ENCODE measurements at places on chromosomes 2 and 18.

DNA sequence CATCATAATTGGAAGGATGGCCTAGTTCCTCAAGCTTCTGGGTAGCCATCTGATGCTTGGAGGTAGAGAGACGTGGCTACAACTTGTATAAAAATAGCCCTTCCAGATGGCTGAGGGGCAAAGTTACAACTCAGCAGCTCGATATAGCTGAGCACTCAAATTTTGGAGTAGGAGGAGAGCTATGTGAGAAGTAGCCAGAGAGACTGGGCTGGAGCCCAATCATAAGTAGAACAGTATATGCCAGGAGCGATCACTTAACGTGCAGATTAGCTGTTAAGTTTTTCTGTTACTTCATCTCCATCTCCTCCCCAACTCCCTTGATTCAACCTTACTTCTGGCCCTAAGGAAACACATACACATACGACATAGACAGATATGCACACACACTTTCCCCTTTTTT, 28.8 kb downstream of the CNRIP1 start:
- no peak for DNase-seq

- no peak for DNase-seq
Observed at GRCh38 chr2:120237491-120237902, 14.3 kb upstream of the TMEM185B start.

GRCh38 chr2:169598982-169599381, 14.8 kb downstream of the PPIG start:
- DNase-seq: no peak

DNA sequence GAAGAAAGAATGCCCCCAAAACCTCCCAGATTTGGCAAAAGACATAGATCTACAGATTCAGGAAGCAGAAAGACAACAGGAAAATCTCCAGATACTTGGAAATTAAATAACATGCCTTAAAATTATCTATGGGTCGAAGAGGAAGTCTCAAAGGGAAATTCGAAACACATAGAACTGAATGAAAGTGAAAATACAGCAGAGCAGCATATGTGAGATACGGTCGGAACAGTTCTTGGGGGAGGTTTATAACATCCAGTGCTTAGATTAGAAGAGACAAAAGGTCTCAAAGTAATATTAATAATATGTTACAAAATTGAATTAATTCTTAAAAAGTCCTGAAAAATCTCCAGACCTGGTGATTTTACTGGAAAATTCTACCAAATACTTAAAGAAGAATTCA, 14.3 kb downstream of the KCNG2 start:
- DNase-seq: no peak

DNA sequence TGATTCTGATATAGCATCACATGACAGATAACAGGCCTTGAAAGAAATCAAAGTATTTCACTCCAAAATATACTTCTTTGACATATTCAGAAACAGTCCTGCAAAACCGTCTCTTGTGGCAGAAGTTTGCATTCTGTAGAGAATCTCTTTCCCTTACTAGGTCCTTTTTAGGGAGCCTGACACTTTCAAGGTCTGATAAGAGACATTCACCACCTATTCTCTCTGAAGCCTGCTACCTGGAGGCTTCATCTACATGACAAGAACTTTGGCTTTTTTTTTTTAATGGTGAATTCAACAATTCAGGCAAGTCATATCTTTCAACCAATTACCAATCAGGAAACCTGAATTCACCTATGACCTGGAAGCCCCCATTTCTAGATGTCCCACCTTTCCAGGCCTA, 83.8 kb downstream of the CCDC178 start:
- DNase-seq: no peak

GRCh38 chr2:237639052-237639835, 11.9 kb downstream of the LRRFIP1 start:
- no peak for DNase-seq

GRCh38 chr18:74116633-74117554, 30.7 kb downstream of the FBXO15 start:
- DNase-seq: peak; percentile 48

GRCh38 chr18:5895876-5896740, 786 bp upstream of the TMEM200C start:
- no peak for DNase-seq

GRCh38 chr18:25164211-25164847, 187.6 kb downstream of the ZNF521 start:
- DNase-seq: no peak

Data from activated CD4-positive, alpha-beta T cell treated with anti-CD3 and anti-CD28 coated beads for 48 hours (primary cell).